ENCODE measurements at places on chromosomes 16 and 17. TPM values are rescaled to one million over a fixed set of nuclear protein-coding genes. Genes with fewer than 3 reads are reported as not detected.
A peak's percentile ranks its signal among the peaks of the same experiment; 100 is the strongest.

GRCh38 chr16:22739077-22739476 is 74.9 kb upstream of the HS3ST2 start:
- no peaks in the 10 kb centered on the region for H3K4me1 ChIP-seq
- no peak overlapping the region for H3K27ac ChIP-seq
- no peaks in the 10 kb centered on the region for H3K27me3 ChIP-seq
- H3K36me3 ChIP-seq, result no peaks in the 10 kb centered on the region

GRCh38 chr17:42118545-42118944 is 2.6 kb downstream of the KAT2A start:
- DNase-seq, result no peak
- H3K27ac ChIP-seq, result no peak overlapping the region
- no peaks in the 10 kb centered on the region for H3K27me3 ChIP-seq
- peaks cover 20% of the 10 kb centered on the region for H3K36me3 ChIP-seq
- H3K4me1 ChIP-seq, result no peaks in the 10 kb centered on the region
- H3K4me3 ChIP-seq, result no peak overlapping the region

DNA sequence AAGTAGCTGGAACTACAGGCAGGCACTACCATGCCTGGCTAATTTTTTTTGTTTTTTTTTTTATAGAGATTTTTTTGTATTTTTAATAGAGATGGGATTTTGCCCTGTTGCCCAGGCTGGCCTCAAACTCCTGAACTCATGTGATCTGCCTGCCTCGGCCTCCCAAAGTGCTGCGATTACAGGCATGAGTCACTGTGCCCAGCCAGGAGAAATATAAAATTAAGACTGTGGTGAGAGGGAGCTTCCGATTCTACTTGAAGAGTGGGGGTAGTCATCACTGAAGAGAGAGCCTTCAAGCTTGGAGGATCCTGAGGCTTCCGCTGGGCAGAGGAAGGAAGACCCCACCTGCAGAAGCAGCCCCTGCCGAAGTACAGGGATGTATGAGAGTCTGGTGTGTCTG is 34.4 kb upstream of the RGS9 start:
- no peaks in the 10 kb centered on the region for H3K4me1 ChIP-seq
- no peaks in the 10 kb centered on the region for H3K36me3 ChIP-seq
- no peak overlapping the region for H3K4me3 ChIP-seq
- no peak for DNase-seq
- no peak overlapping the region for H3K27ac ChIP-seq

- no peak for DNase-seq
- no peaks in the 10 kb centered on the region for H3K27me3 ChIP-seq
- H3K27ac ChIP-seq, result peak overlapping the region; percentile 32
- H3K36me3 ChIP-seq, result no peaks in the 10 kb centered on the region
These were observed 8.9 kb upstream of the TCF25 start for GRCh38 chr16:89864527-89864820.

DNA sequence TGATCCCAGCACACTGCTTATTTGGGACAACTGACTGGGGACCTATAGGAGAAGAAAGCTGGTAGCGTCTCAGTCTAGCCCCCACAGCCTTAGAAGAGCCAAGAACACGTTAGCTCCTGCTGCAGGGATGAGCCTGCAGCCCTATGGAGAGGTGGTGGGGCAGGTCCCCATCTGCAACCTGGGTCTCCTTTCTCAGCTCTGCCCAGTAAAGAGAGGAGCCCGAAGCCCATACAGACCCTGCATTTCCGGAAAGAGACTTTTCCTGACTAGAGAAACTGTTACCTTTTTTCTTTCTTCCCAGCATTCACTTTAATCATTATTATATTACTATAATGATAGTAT is 788 bp downstream of the METTL22 start:
- H3K36me3 ChIP-seq, result peaks cover 20% of the 10 kb centered on the region
- no peaks in the 10 kb centered on the region for H3K4me1 ChIP-seq
- peak overlapping the region; percentile 77 for H3K4me3 ChIP-seq
- no peaks in the 10 kb centered on the region for H3K27me3 ChIP-seq

DNA sequence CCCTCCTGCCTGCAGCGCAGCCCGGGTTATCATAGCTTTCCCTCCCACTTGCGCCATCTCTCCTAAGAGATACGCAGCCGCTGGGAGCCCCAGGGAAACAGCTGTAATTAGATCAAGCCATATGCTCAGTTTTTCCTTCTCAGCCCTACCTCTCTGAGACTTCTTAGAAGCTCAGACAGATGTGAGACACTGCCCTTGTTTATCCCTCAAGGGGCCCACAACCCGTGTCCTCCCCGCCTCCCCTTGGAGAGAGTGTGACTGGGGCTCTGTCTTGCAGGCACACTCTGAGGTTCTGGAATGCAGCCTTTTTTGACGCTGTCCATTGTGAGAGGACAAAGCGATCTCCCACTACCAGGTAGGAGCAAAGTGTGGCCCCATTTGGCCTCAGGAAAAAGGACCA is 31.2 kb downstream of the CIBAR2 start:
- H3K27me3 ChIP-seq, result no peaks in the 10 kb centered on the region
- peaks cover 28% of the 10 kb centered on the region for H3K36me3 ChIP-seq
- H3K4me3 ChIP-seq, result no peak overlapping the region
- no peaks in the 10 kb centered on the region for H3K4me1 ChIP-seq

- peaks cover 43% of the 10 kb centered on the region for H3K36me3 ChIP-seq
- no peak overlapping the region for H3K4me3 ChIP-seq
- peak overlapping the region; percentile 98 for H3K27ac ChIP-seq
- H3K4me1 ChIP-seq, result no peaks in the 10 kb centered on the region
- H3K27me3 ChIP-seq, result no peaks in the 10 kb centered on the region
- DNase-seq, result peak; percentile 95
These were observed 2.1 kb downstream of the MFAP4 start for GRCh38 chr17:19384723-19385391.

DNA sequence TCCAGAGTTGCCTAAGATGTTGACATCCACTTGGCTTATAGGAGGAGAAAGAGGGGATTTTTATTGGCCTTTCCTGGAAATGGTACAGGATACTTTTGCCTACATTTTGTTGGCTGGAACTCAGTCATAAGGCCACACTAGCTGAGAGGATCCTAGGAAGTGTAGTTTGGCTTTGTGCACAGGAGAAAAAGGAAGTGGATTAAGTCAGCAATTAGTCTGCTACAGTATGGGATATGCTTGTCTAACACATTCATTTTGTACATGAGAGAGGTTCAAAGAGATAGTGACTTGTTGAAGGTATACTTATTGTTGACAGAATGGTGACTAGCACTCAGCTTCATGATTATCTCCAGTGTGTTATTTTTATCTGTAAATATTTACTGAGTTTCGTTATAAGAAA is 10.3 kb downstream of the UTP18 start:
- H3K27me3 ChIP-seq, result no peaks in the 10 kb centered on the region
- DNase-seq, result no peak
- H3K27ac ChIP-seq, result no peak overlapping the region
- peaks cover 9% of the 10 kb centered on the region for H3K4me1 ChIP-seq

DNA sequence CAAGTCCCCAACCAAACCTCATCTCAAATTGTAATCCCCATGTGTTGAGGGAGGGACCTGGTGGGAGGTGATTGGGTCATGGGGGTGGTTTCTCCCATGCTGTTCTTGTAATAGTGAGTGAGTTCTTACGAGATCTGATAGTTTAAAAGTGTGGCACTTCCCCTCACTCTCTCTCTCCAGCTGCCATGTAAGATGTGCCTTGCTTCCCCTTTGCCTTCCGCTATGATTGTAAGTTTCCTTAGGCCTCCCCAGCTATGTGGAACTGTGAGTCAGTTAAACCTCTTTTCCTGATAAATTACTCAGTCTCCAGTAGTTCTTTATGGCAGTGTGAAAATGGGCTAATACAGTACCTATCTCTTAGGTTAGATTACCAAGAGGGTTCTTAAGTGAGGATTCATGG is 5.8 kb downstream of the PMFBP1 start:
- H3K4me1 ChIP-seq, result no peaks in the 10 kb centered on the region
- no peaks in the 10 kb centered on the region for H3K27me3 ChIP-seq
- no peak overlapping the region for H3K4me3 ChIP-seq
- H3K36me3 ChIP-seq, result no peaks in the 10 kb centered on the region

GRCh38 chr17:41061964-41062363 is 2.0 kb upstream of the KRTAP2-3 start:
- no peak overlapping the region for H3K27ac ChIP-seq
- no peaks in the 10 kb centered on the region for H3K27me3 ChIP-seq
- no peaks in the 10 kb centered on the region for H3K36me3 ChIP-seq
- H3K4me3 ChIP-seq, result no peak overlapping the region
- no peaks in the 10 kb centered on the region for H3K4me1 ChIP-seq
- DNase-seq, result no peak

DNA sequence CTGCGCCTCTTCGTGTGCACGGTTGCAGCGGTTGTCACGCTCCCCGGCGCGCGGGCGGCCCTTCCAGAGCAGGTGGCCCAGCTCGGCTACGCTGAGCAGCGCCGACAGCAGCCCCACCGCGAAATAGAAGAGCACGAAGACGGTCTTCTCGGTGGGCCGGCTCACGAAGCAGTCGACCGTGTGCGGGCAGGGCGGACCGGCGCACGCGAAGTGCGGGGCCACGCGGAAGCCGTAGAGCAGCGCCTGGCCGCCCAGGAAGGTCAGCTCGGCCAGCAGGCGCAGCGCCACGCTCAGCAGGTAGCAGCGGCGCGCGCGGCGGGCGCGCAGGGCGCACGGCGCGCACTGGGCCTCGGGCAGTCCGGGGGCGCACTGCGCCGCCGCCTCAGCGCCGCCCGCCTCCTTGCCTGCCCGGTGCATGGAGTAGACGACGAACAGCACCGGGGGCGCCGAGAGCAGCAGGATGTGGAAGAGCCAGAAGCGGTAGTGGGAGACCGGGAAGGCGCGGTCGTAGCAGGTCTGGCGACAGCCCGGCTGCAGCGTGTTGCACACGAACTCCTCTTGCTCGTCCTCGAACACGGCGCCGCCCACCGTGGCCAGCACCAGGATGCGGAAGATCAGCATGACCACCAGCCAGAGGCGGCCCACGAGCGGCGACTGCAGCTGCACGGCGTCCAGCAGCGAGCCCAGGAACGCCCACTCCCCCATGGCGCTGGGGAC is 1.3 kb downstream of the GJD3 start:
- peak overlapping the region; percentile 36 for H3K4me3 ChIP-seq
- no peak for DNase-seq
- no peaks in the 10 kb centered on the region for H3K27me3 ChIP-seq
- H3K4me1 ChIP-seq, result no peaks in the 10 kb centered on the region

DNA sequence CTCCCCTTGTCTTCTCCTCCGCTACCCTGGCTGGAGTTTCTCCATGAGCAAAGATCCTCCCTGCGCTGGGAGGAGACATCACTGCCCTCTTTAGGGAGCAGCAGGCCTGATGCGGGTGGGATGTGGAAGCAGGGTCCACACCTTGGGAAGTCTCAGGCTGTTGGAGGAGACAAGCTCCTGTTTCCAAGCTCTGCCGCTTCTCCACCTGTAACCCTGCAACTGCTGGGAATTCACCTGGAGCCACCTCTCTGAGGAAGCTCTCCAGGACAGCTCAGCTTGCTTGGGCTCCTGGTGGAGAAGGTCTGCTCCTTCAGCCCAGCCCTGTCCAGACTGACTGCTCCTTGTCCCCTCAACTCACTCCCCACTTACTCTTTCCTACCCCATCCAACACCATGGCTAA is 14.8 kb upstream of the C17orf107 start:
- H3K4me1 ChIP-seq, result peaks cover 4% of the 10 kb centered on the region
- H3K27ac ChIP-seq, result no peak overlapping the region
- H3K4me3 ChIP-seq, result no peak overlapping the region
- DNase-seq, result no peak

DNA sequence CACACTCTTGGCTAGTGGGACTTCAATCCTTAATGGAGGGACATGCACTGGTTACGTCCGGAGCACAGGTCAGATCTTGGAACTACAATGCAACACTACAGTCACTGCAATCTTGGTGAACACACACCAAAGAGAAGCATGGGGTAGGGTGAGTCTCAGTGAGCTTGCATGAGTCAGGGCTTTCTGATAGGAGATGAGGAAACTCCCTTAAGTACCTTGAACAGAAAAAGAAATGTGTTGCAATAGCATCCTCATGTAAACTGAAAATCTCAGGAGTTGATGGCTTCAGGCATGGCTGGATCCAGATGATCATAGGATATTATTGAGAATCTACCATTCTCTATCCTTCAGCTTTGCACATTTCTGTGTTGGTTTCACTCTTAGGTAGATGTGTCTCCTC is 54.1 kb downstream of the CES1 start:
- H3K4me1 ChIP-seq, result no peaks in the 10 kb centered on the region
- no peaks in the 10 kb centered on the region for H3K36me3 ChIP-seq
- H3K27ac ChIP-seq, result no peak overlapping the region
- H3K4me3 ChIP-seq, result no peak overlapping the region
- DNase-seq, result no peak

GRCh38 chr17:77555741-77556291 is 402.7 kb upstream of the TNRC6C start:
- peak overlapping the region; percentile 5 for H3K27ac ChIP-seq
- H3K4me1 ChIP-seq, result peaks cover 18% of the 10 kb centered on the region
- no peak overlapping the region for H3K4me3 ChIP-seq

- DNase-seq, result no peak
- H3K27ac ChIP-seq, result no peak overlapping the region
- H3K27me3 ChIP-seq, result no peaks in the 10 kb centered on the region
- no peak overlapping the region for H3K4me3 ChIP-seq
- H3K36me3 ChIP-seq, result no peaks in the 10 kb centered on the region
These were observed 31.7 kb downstream of the ZFPM1 start for GRCh38 chr16:88484505-88485365.

DNA sequence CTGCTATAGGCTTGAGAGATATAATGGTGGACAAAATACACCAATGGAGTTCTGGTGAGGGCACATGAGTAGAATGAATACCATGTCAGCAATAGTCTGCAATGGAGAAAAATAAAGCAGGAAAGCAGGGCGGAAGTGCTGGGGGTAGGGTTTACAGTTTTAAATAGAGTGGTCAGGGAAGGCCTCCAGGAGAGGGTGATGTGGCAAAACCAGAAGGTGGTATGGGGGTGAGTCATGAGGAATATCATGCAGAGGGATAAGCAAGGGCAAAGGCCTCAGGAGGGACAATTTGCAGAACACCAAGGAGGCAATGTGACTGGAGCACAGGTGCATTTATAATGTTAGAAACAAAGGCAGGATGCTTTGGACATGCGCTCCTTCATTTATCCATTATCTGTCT is 102.0 kb downstream of the ITFG1 start:
- H3K27ac ChIP-seq, result no peak overlapping the region
- DNase-seq, result no peak
- no peak overlapping the region for H3K4me3 ChIP-seq
- H3K4me1 ChIP-seq, result no peaks in the 10 kb centered on the region
- H3K36me3 ChIP-seq, result no peaks in the 10 kb centered on the region

DNA sequence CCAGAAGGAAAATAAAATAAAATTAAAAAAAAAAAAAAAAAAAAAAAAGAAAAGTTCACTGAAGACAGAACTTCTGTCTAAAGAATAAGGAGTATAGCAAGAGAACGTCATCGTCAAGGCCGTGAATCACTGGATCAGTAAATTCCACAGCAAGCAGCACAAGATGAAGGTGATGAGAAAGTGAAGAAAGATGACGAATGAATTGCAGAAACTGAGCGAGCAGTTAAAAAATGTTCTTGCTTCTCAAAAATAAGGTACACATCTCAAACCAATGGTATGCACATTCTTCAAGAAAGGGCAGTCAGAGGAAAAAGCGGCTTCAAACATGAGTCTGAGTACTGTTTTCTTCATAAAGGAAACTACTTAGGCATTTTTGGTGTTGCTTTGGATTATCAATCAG is 104.7 kb downstream of the SMG6 start:
- no peak for DNase-seq
- H3K4me1 ChIP-seq, result peaks cover 28% of the 10 kb centered on the region
- H3K36me3 ChIP-seq, result no peaks in the 10 kb centered on the region
- no peaks in the 10 kb centered on the region for H3K27me3 ChIP-seq

TBC1D28 gene
- not detected for total RNA-seq

ARL17A gene
- 6.2 TPM for total RNA-seq

C16orf96 gene
- total RNA-seq, result 0.24 TPM

SBK1 gene
- total RNA-seq, result 0.52 TPM

SPNS1 gene
- total RNA-seq, result 11.9 TPM

CDC42EP4 gene
- total RNA-seq, result 35.4 TPM

SLFN13 gene
- 1.1 TPM for total RNA-seq

OR3A3 gene
- total RNA-seq, result not detected

BIRC5 gene
- not detected for total RNA-seq

KRT32 gene
- total RNA-seq, result not detected
